ENCODE measurements at places on chromosomes 5 and 9.

DNA sequence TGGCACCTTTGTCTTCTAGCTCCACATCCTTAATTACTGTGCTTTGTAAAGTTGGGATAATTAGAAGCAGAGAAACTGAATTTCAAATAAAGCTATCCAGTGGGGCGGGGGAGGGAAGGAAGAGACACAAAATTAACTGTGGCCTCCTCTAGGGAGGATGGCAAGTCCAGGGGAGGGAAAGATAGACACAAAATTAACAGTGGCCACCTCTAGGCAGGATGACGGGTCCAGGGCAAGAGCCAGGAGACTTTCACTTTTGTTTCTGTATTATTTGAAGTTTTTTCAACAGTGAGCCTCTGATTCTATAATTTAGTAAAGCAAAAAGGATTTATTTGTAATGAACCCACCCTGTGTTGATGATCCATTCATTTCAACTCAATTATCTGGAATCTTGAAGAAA, 335.9 kb downstream of the MSX2 start:
- DNase-seq = no peak

GRCh38 chr5:58450018-58450417, 9.9 kb downstream of the PLK2 start:
- no peak for DNase-seq

DNA sequence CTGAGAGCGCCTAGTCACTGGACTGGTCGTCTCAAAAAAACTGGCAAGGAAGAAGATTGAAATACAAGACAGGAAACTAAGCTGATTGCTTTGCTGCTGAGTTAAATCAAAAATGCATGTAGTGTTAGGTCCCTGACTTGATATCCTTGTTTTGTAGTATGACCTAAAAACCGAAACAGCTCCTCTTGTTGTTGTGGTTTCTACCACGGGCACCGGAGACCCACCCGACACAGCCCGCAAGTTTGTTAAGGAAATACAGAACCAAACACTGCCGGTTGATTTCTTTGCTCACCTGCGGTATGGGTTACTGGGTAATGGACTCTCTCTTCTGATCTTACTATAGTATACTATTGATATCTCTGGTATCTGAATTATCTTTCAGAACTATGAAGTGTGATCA, 4.3 kb downstream of the MTRR start:
- DNase-seq = no peak

- no peak for DNase-seq
Observed at GRCh38 chr5:82352146-82352791, 74.1 kb upstream of the RPS23 start.

- no peak for DNase-seq
Observed at GRCh38 chr9:89612566-89613278, 7.9 kb downstream of the GADD45G start.

GRCh38 chr5:34770486-34770885, 68.5 kb upstream of the TTC23L start:
- DNase-seq = no peak

GRCh38 chr9:108776920-108777639, 78.7 kb downstream of the ACTL7B start:
- no peak for DNase-seq

- no peak for DNase-seq
Observed at GRCh38 chr5:135331612-135332011, 67.4 kb downstream of the MACROH2A1 start.

- no peak for DNase-seq
Observed at GRCh38 chr5:51392689-51393199, 9.5 kb downstream of the ISL1 start.

DNA sequence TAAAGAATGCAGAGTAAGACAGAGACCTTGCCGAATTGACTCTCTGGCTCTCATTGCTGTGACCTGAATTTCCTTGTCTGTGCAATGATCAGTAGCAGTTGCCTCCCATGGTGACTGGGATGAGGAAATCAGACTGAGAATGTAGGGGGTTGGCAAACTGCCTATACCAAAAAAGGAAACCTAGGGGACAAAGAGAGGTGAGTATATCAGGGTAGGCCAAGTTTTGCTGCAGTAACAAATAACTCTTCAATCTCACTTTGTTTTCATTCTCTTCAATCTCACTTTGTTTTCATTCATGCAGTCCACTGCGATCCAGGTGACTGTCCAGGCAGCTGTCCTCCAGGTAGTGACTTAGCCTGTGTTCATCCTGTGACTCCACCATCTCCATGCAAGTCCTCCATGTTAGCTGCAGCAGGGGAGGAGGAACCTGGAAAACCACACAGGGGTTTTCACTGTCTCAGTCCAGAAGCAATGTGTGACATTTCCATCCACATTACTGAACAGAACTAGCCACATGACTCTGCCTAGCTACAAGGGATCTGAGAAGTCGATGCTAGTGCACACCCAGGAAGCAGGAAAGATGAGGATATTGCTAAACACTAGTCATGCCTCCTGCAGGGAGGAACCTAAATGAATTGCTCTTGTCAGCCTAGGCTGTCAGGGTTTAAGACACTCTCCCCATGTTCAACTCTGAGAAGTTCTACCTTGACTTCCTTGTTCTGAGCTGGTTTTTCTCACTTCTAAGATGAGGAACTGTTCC, 26.0 kb downstream of the TMEM174 start:
- no peak for DNase-seq

- no peak for DNase-seq
Observed at GRCh38 chr9:130111786-130112537, 58.3 kb downstream of the GPR107 start.

GRCh38 chr9:108108280-108108851, 618.8 kb upstream of the KLF4 start:
- DNase-seq = no peak

- DNase-seq = no peak
Observed at GRCh38 chr5:34447424-34447823, 208.7 kb upstream of the RAI14 start.

GRCh38 chr9:71036501-71036900, 84.9 kb downstream of the TRPM3 start:
- DNase-seq = no peak

DNA sequence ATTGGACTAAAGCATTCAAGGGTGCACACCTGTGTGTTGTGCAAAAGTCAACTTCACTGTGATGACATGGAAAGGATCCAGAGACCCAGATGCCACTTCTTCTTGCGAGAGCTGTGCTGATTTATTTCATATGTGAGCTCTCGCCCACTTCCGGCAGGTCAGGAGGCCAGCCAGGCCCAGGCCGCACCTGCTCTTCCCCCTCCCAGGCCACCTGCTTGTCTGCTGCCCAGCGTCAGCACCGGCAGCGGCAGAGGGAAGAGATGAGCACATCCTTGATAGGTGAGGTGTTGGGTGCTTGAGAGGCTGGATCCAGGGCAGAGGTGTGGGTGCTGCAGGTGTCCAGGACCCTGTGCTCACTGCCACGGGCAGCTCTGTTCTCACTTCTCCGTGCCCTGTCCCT, 242.9 kb downstream of the FANCC start:
- no peak for DNase-seq

DNA sequence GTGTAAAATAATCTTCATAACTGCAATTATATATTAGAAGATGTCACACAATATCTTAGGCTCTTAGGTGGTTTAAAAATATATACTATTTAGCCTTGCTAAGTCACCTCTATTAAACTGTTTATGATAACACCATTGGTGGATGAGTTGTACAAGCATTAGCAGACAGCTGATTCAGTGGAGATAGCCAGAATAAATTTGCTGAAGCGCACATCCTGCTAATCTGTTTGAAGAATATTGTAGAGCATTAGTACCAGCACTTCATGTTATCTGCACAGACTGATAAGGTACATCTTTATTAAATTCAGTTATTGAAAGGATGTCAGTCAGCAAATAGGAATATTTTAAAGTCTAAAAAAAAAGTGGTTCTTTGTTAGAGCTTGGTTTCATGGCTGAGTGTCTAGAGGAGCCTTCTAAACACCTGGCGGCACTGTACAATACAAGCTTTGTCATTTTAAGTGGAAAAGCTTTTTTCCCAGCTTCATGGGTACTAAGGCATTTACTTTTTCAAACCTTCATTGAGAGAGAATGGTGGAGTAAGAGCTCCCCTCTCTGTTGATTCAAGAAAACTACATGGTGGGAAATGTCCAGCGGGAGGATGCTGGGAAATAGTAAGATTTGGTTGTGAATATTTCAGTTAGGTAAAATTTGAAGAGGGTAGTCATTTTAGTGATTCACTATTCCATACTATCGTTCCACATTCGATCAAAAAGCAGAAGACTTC, 275.1 kb downstream of the SLF1 start:
- no peak for DNase-seq

DNA sequence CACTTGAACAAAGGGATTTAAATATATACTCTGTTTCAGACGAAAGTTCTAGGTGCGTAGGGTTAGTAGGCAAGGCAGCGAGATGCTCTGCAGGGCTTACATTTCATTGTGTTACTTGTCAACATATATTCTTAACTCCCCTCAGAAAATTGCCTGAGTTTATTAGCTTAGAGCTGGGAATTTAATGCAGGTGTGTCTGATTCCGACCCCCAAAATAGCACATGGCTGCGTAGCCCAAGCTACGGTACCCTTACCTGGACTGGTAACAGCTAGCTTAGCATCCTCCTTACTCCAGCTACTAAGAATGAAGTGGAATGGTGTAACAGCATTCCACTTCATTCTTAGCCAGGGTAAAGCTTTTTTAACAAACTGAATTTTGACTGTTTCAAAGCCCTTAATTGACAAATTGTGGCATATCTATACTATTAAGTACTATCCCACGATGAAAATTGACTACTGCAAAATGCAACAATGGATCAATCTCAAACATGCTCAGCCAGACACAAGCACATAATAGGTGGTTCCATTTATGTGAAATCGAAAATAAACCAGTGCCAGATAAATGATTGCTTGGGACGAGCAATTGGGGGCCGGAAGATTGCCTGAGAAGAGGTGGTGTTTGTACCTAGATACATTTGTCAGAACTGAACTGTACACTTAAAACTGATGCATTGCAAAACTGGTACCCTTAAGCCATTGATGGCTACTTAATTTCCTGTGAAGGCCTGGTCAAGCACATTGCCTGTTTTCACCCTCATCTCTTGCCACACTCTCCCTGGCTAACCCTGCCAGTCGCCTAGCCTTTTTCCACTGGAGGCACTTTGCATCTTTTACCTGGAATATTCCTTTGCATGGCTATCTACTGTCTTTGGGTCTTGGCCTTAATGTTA, 3.0 kb upstream of the FGF18 start:
- no peak for DNase-seq

DNA sequence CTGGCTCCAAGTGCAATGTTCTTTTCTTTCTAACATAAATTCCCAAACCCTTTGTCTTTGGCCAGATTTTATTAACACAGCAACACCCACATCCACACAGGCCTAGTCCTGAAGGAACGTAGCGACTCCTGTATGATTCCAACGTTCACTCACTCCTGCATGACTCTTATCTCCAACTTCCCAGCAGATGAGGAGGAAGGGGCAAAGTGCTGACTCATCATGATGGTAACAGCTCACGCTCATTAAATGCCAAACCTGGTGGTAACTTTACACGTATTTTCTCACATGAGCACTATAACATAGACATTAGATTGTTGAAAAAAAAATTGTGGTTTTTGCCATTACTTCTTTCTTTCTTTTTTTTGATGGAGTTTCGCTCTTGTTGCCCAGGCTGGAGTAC, 1349.5 kb downstream of the EFNA5 start:
- no peak for DNase-seq

DNA sequence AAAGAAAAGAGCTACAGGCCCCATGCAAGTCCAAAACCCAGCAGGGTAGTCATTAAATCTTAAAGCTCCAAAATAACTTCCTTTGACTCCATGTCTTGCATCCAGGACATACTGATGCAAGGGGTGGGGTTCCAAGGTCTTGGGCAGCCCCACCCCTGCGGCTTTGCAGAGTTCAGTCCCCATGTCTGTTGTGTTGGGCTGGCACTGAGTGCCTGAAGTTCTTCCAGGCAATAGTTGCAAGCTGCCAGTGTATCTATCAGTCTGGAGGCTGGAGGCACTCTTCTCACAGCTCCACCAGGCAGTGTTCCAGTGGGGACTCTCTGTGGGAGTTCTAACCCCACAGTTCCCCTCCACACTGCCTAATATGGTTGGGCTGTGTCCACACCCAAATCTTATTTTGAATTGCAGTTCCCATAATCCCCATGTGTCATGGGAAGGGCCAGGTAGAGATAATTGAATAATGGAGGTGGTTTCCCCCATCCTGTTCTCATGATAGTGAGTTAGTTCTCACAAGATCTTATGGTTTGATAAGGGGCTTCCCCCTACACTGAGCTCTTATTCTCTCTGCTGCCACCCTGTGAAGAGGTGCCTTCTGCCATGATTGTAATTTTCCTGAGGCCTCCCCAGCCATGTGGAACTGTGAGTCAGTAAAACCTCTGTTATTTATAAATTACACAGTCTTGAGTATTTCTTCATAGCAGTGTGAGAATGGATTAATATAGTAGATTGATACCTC, 237.5 kb upstream of the ADRA1B start:
- no peak for DNase-seq

- no peak for DNase-seq
Observed at GRCh38 chr5:100852051-100852450, 51.0 kb downstream of the ST8SIA4 start.

GRCh38 chr9:100281676-100282387, 70.9 kb downstream of the TEX10 start:
- no peak for DNase-seq

DNA sequence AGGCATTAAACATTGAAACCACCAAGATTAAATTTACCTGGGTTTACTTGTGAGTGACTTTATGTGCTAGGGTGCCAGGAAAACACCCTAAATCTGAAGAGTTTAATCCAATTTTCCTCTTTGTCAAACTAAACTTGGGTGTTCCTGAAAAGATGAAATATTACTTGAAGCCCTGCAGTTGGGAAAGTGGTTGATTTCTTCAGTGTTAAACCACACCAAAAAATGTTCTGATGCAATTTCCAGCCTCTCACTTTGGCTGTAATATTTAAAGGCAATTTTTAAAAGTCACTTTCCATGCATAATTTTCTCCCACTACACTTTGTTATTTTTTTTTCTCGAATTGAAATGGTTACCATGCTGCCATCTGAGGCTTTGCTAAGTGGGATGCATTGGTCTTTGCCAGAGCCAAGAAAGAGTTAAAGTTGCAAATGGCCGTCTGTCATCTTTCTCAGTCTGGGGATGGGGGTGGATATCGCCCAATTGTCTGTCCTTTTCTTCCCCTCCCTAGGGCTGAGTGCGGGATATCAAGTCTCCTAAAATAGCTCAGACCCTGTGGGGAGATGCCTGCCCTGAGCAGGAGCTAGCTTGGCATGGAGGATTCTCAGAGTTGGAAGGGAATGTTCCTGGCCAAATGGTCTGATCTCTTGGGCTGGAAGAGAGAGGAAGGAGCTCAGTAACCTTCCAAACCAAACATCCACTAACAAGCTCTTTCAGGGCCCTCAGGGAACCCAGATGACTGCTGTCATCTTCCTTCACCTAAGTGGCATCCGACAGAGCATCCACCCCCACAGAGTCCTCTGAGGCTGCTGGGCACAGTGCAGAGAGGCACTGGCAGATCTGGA, 13.6 kb upstream of the SHB start:
- DNase-seq = no peak

DNA sequence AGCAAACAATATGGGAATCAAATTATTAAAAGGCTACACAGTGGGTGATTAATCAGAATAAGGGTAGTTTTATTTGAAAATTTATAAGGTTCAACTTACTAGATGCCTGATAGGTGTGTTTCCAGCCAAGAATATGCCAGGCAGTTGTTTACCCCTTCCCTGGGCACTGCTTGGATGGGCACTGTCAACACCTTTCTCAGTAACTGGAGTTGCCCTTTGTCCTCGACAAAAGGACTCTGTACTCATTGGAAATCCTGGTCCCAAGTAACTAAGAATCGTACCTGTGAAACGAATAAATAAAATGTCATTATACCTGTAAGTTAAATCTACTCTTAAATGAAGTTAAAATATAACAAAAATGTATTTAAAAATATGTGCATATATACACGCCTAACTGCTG, 15.0 kb downstream of the ANKRD34B start:
- DNase-seq = no peak
